ENCODE measurements at places on chromosomes 4 and X. TPM values are rescaled to one million over a fixed set of nuclear protein-coding genes. Genes with fewer than 3 reads are reported as not detected.

DNA sequence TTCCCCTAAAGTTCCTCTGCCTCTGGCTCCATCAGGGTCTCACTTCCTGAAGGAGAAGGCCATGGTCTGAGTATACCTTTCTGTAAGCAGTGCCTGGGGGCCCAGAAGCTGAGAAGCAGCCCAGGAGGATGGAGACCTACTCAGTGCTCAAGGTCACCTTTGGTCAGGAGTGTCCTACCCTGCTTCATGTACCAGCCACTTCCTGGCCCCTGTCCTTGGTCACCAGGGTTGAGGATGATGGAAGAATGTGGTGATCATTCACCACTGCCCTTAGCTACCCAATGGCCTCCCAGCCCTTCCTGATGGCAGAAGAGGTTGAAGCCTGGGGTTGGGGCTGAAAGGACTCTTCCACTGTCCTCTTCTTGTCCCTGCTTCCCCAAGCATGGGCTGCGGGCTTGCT, 9.0 kb upstream of the MFAP3L start:
- H3K4me1 ChIP-seq: no peaks in the 10 kb centered on the region
- H3K27ac ChIP-seq: no peak overlapping the region

- no peaks in the 10 kb centered on the region for H3K36me3 ChIP-seq
- H3K27ac ChIP-seq: no peak overlapping the region
- DNase-seq: no peak
- no peaks in the 10 kb centered on the region for H3K27me3 ChIP-seq
Observed at GRCh38 chrX:55908661-55909212, 191.2 kb downstream of the RRAGB start.

GRCh38 chrX:41737065-41737464, 13.1 kb downstream of the GPR82 start:
- no peak overlapping the region for H3K27ac ChIP-seq
- no peaks in the 10 kb centered on the region for H3K4me1 ChIP-seq
- H3K4me3 ChIP-seq: no peak overlapping the region
- DNase-seq: no peak
- no peaks in the 10 kb centered on the region for H3K27me3 ChIP-seq

- H3K4me1 ChIP-seq: no peaks in the 10 kb centered on the region
- H3K4me3 ChIP-seq: no peak overlapping the region
- DNase-seq: no peak
- H3K27me3 ChIP-seq: no peaks in the 10 kb centered on the region
Observed at GRCh38 chrX:8345473-8345872, 119.2 kb upstream of the VCX3B start.

DNA sequence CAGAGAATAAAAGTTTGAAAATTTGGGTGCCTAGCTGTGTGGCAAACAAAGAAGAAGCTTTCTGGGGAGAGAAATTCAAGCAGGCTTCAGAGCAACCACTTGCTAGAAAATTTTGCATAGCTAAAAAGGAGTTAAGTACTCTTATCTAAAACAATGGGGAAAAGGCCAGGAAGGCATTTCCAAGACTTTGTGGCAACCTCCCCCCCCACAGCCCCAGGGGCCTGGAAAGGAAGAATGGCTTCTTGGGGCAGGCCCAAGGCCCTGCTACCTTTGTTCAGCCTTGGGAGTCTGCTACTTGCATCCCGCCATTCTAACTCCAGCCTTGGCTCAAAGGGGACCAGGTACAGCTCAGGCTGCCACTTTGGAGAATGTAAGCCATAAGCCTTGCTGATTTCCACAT, 102.2 kb downstream of the PTCHD1 start:
- no peaks in the 10 kb centered on the region for H3K36me3 ChIP-seq
- H3K27me3 ChIP-seq: no peaks in the 10 kb centered on the region
- no peak for DNase-seq
- no peak overlapping the region for H3K4me3 ChIP-seq
- H3K4me1 ChIP-seq: no peaks in the 10 kb centered on the region

DNA sequence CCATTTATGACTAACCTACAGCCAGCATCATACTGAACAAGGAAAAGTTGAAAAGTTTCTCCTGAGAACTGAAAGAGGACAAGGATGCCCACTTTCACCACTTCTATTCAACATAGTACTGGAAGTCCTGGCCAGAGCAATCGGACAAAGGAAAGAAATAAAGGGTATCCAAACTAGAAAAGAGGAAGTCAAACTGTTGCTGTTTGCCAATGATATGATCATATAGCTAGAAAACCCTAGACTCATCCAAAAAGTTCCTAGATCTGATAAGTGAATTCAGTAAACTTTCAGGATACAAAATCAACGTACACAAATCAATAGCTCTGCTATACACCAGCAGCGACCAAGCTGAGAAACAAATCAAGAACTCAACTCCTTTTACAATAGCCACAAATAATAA, 64.5 kb downstream of the CENPC start:
- peaks cover 10% of the 10 kb centered on the region for H3K36me3 ChIP-seq
- H3K4me3 ChIP-seq: no peak overlapping the region
- no peaks in the 10 kb centered on the region for H3K27me3 ChIP-seq
- H3K27ac ChIP-seq: no peak overlapping the region
- no peaks in the 10 kb centered on the region for H3K4me1 ChIP-seq
- DNase-seq: no peak

NSUN7 gene
- total RNA-seq: not detected

CTAG1A gene
- not detected for total RNA-seq

- H3K27me3 ChIP-seq: no peaks in the 10 kb centered on the region
- DNase-seq: no peak
- no peaks in the 10 kb centered on the region for H3K36me3 ChIP-seq
Observed at GRCh38 chr4:158056689-158057245, 116.1 kb downstream of the GASK1B start.

GRCh38 chrX:68732906-68733493, 85.5 kb downstream of the STARD8 start:
- H3K27ac ChIP-seq: no peak overlapping the region
- DNase-seq: peak; percentile 31
- no peaks in the 10 kb centered on the region for H3K36me3 ChIP-seq
- no peaks in the 10 kb centered on the region for H3K4me1 ChIP-seq
- peaks cover 21% of the 10 kb centered on the region for H3K27me3 ChIP-seq

GPC3 gene
- total RNA-seq: not detected

All from IMR-90 (cell line).